ENCODE measurements at places on chromosomes 2 and 18. TPM values are rescaled to one million over a fixed set of nuclear protein-coding genes. Genes with fewer than 3 reads are reported as not detected.

Gene GNLY
- total RNA-seq = 2.6 TPM

Gene C1QL2
- total RNA-seq = not detected

Gene PKDCC
- total RNA-seq = not detected

Gene TWIST2
- total RNA-seq = not detected

- H3K27me3 ChIP-seq = no peaks in the 10 kb centered on the region
- H3K4me1 ChIP-seq = no peaks in the 10 kb centered on the region
- H3K27ac ChIP-seq = no peak overlapping the region
- DNase-seq = no peak
- no peaks in the 10 kb centered on the region for H3K36me3 ChIP-seq
These were observed 9.6 kb upstream of the AQP4 start for GRCh38 chr18:26875040-26875654.

- peak; percentile 14 for DNase-seq
- no peak within 1 kb of the TSS for H3K27ac ChIP-seq
- peaks cover 7% of the 10 kb centered on the region for H3K4me1 ChIP-seq
- H3K27me3 ChIP-seq = peaks cover 56% of the 10 kb centered on the region
- H3K36me3 ChIP-seq = no peaks in the 10 kb centered on the region
- peak within 1 kb of the TSS; percentile 64 for H3K4me3 ChIP-seq
These were observed at the start of gene PLA2R1 for GRCh38 chr2:160062292-160063005. Gene PLA2R1 (minus strand): TSS chr2:160062615. CDS start chr2:160062403, 212 bp downstream.

DNA sequence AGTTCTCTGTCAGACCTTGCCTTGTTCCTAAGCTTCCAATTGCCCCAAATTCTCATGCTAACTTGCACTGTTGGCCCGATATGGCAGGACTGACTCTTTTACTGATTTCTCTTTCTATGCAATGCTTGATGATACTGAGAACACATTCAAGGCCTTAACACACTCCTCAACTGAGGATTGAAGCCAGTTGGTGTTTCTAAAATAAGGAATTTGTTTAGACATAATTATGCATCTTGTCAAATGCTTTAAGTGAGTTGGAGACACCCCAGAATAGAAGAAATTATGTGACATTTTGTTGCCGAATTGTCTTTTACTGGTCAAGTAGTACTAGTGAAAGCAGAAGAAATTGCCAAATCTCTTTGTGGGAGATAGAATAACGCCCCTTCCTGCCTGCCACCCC lies 60.0 kb upstream of the THSD7B start:
- DNase-seq = no peak
- no peaks in the 10 kb centered on the region for H3K36me3 ChIP-seq
- no peaks in the 10 kb centered on the region for H3K27me3 ChIP-seq

DNA sequence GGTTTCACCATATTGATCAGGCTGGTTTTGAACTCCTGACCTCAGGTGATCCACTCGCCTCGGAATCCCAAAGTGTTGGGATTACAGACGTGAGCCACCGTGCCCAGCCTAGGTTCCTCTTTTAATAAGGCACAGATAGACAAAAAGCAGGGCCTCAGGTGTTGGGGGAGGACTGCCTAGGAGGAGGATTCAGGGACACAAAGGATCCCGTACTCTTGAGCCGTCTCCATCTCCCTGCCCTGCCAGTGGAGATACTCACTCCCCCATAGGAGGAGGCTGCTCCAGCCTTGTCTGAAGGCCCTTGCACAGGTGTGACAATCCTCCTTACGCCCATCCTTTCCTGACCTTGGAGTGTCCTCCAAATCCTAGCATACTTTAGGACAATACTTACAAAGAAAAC lies 32.0 kb upstream of the TFCP2L1 start:
- no peak overlapping the region for H3K4me3 ChIP-seq
- H3K27ac ChIP-seq = no peak overlapping the region
- no peaks in the 10 kb centered on the region for H3K4me1 ChIP-seq
- no peaks in the 10 kb centered on the region for H3K27me3 ChIP-seq
- no peaks in the 10 kb centered on the region for H3K36me3 ChIP-seq
- no peak for DNase-seq

- no peak overlapping the region for H3K27ac ChIP-seq
- no peaks in the 10 kb centered on the region for H3K27me3 ChIP-seq
- no peak overlapping the region for H3K4me3 ChIP-seq
These were observed 19.4 kb downstream of the SRSF7 start for GRCh38 chr2:38731684-38732221.

DNA sequence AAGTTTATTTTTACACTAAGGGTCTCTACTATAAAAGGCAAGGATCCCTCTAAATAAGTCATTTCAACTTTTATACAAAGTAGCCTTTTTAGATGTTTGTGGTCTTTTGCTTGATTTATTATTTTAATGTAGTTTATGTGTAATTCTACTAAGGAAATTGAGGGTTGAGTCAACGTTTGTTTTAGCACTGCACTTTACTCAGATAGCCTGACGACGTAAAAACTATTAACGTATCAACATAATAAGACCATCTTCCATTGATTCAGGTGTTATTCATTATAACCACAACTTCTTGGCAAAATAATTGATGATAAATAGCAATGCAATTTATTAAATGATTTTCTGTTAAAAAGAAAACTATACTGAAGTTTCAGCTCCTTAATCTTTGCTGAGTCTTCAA lies 1103.6 kb upstream of the ACVR2A start:
- H3K4me3 ChIP-seq = no peak overlapping the region
- H3K27me3 ChIP-seq = no peaks in the 10 kb centered on the region
- no peak overlapping the region for H3K27ac ChIP-seq
